GM23248 (cell line): ENCODE measurements at places on chromosomes 7 and 10. TPM values are rescaled to one million over a fixed set of nuclear protein-coding genes. Genes with fewer than 3 reads are reported as not detected.
A peak's percentile ranks its signal among the peaks of the same experiment; 100 is the strongest.

GRCh38 chr7:50687096-50687495 is 95.6 kb downstream of the GRB10 start:
- DNase-seq, result no peak

FGF8 gene
- polyA plus RNA-seq, result not detected in 2 replicates

GRCh38 chr7:149879271-149879743 is 5.5 kb downstream of the ATP6V0E2 start:
- DNase-seq, result no peak

DNA sequence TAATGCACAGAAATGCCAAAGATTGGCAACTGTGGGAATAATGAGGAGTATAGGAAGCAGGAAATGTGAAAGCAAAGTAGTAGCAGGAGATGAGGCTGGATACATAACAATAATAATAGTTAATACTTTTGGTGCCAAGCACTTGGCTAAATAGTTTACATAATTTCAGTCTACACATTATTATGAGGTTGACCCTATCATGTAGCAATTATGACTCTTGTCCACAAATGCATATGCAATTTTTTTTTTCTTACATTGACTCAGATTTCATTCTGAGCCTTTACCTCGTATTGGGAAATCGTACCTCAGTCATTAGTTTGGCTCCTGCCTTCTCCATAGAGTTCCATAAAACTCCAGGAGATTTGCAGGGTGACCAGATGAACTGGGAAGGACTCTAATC is 219.9 kb downstream of the SUGCT start:
- peak; percentile 6 for DNase-seq

DNA sequence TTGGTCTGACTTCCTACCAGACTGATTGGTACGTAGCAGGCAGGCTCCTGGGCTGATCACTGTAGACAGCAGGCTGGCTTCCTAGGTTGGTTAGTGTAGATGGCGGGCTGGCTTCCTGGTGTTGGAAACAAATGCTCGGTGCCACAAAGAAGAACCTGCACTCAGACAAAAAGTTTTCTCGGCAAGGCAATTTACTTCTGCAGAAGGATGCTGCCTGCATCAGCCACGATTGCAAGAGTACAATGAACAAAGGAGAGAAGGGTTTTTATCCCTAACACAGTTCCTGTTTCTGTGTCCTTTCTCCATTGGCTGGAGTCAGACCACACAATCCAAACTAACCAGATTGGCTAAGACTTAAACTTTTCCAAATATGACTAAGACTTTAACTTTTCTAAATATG is 123.6 kb upstream of the PPP2R2D start:
- no peak for DNase-seq

SPDYE5 gene
- polyA plus RNA-seq, result 0.38 and 0.74 TPM in 2 replicates

DNA sequence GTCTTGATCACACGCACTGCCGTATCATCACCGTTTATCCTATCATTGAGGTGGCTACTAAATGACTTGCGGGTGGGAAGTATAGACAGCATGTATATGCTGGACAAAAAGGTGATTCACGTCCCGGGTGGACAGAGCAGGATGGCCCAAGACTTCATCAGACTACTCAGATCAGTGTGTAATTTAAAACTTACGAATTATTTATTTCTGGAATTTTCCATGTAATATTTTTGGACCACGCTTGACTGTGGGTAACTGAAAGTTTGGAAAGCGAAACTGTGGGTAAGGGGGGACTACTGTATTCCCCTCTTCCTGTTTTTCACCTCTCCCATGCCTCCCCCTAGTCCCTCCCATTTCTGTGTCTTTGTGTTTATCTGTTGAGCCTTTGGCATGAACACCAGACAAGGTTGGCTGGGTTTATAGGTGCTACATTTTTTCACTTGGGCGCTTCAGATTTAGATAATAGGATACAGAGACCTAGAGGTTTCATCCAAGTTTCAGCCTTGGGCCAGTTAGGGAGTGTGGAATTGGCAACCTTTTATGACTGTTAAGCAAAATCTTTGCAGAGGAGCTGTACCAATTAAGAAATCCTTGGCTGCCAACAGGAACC is 55.8 kb downstream of the RBM20 start:
- no peak for DNase-seq

DNA sequence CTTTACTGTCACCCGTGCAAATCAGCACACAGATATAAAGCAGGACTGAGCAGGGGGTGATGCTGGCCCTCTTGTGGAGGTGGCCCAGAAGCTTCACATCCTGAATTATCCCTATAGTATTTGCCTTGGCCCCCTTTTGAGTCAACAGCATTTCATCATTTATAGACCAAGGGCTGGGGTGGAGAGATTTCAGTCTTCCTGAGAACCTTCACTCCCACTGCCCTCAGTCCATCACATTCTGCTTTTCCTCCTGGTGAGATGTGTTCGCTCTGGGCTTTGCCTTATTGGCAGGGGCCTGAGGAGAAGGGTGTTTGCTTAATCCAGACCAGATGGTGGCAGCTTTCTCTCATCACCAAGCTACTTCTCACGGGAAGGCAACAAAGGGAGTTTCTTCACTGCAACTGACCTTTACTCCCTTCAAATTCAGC is 47.7 kb downstream of the NOC3L start:
- peak; percentile 59 for DNase-seq

GRCh38 chr7:45035893-45036292 is 35.9 kb downstream of the CCM2 start:
- no peak for DNase-seq

FBXO24 gene
- 0.11 and 0.38 TPM in 2 replicates for polyA plus RNA-seq

DNA sequence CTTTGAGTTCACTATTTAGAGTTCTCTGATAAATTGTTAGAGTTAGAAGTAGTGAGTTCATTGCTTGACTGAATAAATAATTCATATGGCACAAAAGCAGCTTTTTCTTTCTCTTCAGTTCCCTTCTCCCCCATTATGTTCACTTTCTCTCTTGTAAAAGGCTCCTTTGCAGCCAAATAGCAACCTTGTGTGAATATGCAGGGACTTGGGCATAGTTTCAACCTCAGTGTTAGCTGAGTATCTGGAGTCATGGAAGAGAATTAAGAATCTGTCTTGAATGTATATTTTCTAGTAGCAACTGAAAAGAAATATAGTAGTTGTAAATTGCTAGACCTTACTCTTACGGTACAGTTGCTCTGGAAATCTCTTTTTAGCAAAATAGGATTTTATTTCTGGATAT is 31.9 kb downstream of the ZEB1 start:
- no peak for DNase-seq

DNA sequence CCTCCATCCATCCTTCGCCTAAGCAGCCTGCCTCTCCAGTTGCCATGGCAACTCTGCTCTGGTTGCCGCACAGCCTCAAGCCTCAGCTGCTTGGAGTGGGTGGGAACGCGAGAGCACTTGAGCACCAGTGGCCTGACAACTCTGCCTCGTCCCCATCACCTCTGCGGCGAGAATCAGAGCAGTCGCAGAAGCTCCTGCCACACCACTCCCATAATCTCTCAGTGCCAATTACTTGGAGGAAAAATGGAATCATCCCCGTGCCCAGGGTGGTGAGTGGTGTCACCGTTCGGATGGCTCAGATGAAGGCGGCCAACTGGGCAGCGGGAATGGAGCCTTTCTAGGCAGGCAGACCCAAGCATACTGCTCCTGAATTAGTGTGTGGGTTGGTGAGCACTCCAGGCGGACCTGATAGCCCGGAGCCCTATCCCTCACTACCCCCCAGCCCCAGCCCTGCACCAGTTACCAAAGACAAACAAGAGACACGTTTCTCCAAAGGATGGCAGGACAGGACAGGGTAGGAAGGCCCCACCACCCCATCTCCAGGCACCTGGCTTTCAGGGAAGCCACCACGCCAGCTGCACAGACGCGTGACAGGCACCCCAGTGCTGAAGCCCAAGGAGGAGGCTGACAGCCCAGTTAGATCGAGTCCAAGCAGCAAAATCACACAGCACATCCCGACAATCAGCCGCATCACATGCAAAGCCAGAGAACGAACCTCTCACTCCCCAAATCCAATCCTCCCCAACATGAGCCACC is 335.4 kb downstream of the PTPRN2 start:
- DNase-seq, result no peak

ZNF804B gene
- not detected in 2 replicates for polyA plus RNA-seq

DNA sequence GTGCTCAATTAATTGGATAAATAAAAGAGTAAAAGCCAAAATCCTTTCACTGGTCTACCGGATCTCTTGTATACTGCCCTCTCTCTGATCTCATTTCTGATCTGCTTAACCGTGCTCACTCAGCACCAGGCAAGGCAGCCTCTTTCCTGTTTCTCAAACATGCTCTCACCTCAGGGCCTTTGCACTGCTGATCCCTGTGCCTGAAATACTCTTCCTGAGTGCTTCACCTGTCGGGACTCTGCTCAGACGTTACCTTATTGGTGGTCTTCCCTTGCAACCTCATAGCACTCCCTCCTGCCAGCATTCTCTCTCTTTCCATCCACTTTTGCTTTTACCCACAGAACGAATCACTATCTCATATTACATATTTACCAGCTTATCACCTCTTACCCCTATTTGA is 55.6 kb downstream of the NPY start:
- no peak for DNase-seq

GRCh38 chr10:30736685-30737232 is 107.2 kb upstream of the LYZL2 start:
- peak; percentile 99 for DNase-seq

FGL2 gene
- 1.3 and 1.6 TPM in 2 replicates for polyA plus RNA-seq

SEMA3C gene
- polyA plus RNA-seq, result 308 and 316 TPM in 2 replicates

GRCh38 chr7:47973739-47974138 is 5.7 kb downstream of the HUS1 start:
- DNase-seq, result no peak

GRCh38 chr10:31033147-31033546 is 1.5 kb upstream of the ZNF438 start:
- peak; percentile 16 for DNase-seq

DNA sequence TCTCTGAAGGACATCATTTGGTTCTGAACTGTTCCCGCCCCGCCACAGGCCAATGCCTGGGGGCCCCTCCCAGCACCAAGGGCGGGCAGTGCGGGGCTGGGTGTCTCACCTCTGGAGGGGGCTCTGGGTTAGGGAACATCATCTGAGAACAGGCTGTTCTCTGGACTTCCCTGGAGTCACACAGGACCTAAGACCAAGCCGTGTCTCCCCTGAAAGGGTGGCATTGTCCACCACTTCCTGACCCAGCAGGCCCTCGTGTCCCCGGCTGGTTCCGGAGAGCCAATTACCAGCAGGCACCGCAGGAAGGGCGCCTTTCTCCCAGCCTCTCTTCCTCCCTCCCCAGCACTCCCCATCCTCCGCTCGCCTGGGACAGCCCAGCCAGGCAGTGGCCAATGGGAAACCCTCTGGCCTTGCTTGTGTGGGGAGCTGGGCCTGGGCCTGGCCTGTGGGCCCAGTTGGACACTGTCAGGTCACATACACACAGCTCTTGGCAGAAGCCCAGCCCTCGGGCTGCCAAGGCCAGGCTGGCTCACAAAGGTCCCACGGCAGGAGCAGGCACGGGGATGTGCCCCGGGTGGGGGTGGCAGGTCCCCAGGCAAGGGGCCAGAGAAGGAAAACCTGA is 119.5 kb downstream of the SPDYE5 start:
- no peak for DNase-seq

CCZ1B gene
- 55.1 and 55.3 TPM in 2 replicates for polyA plus RNA-seq

FGFBP3 gene
- 0.61 and 0.72 TPM in 2 replicates for polyA plus RNA-seq

GRCh38 chr7:42193471-42194129 is 43.4 kb downstream of the GLI3 start:
- DNase-seq, result no peak

DNA sequence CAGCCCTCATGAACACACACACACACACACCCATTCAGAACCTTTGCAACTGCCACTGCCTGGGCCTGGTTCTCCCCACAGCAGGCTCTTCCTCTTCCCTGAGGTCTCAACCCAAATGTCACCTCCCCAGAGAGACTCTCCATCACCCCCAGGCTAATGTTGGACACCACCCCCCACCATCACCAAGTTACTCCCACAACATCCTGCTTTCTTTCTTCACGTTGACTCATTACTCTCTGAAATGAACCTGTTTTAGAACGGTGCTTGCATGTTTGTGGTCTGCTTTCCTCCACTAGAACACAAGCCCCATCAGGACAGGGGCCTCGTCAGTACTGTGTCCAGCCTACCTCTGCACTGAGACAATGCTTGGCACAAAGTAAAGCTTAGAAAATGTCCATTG is 16.0 kb downstream of the AFAP1L2 start:
- DNase-seq, result no peak

DNA sequence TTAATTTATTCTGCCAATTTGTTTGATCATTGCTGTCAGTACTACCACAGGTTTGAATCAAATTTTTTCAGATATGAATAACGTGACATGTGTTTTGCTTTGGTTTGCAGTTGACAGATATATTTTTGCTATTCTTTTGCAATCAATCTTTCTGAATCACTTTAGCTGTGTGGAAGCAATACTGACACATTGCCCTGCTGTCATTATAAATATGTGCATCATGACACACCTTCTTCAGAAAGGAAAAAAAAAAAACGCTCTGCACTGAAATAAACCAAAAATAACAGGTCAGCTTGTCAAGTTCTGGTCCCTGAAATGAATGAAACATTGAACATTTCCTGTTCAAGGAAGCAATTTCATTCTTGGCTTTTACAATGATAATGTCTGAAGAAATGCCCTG is 93.8 kb upstream of the FAM13C start:
- no peak for DNase-seq

GRCh38 chr10:12667052-12667451 is 317.7 kb downstream of the CAMK1D start:
- DNase-seq, result no peak

DNA sequence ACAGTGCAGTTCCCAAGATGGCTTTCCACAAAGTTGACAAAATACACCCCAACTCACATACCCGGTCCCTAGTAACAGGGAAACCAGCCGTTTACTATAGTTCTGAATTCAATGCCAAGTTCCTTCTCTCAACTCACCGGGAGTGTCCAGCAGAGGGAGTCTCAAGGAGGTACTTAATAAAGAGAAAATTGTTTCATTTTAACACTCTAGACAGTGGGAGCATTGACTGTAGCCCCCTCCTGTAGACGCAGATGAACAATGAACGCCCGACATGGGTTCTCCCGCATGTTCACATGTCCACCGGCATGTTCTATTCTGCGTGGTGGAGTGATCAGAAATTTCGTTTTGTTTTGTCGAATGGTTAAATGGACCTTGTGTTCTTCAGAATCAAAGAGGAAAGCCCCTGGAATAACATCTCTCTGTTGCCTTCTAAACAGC is 1.9 kb downstream of the HIPK2 start:
- peak; percentile 89 for DNase-seq

- no peak for DNase-seq
Observed at GRCh38 chr7:134723892-134724291, 55.5 kb upstream of the CALD1 start.
